ENCODE measurements at places on chromosomes 16 and 17. TPM values are rescaled to one million over a fixed set of nuclear protein-coding genes. Genes with fewer than 3 reads are reported as not detected.

FZD2 gene
- total RNA-seq, result 6.1 TPM

C1QTNF1 gene
- 9.4 TPM for total RNA-seq

HYDIN gene
- total RNA-seq, result 62.0 TPM

BAHCC1 gene
- total RNA-seq, result 42.2 TPM

DNA sequence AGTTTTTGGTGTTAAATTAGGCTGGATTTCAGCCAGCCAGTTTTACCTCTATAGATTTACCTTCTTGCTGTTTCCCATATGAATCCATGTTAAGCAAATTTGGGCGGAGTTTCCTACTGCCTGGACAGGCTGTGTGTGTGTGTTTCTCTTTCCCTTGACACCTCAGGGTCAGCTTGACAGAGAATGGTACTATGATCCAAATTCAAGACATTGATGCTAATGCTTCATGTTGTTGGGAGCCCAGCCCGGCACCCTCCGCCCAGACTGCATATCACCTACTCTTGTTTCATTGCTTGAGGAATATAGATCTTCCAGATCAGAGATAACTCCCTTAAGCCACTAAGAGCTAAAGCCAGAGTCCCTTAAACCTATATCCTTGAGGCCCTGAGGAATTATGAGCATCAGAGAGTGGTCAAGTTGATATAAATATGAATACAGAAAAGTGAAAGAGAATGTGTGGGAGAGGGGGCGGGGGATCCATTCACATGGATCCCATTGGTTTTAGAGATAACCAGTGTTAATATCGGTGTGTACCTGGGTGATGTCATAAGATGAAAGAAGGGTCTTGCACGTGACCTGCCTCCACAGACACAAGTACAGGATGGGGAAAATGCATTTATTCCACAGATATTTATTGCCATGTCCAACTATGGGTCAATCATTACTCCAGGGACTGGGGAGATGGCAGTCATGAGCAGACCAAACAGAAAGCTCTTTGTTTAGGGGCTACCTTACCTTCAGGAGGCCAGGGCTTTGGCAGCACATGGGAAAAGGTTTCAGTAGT, 69.7 kb downstream of the WIPI1 start:
- no peak overlapping the region for H3K4me3 ChIP-seq
- H3K4me1 ChIP-seq, result peaks cover 23% of the 10 kb centered on the region
- no peaks in the 10 kb centered on the region for H3K27me3 ChIP-seq
- H3K27ac ChIP-seq, result no peak overlapping the region

- peaks cover 3% of the 10 kb centered on the region for H3K4me1 ChIP-seq
- H3K36me3 ChIP-seq, result peaks cover 78% of the 10 kb centered on the region
- H3K4me3 ChIP-seq, result no peak overlapping the region
- no peaks in the 10 kb centered on the region for H3K27me3 ChIP-seq
- H3K27ac ChIP-seq, result no peak overlapping the region
Measured at GRCh38 chr17:63707151-63707550, 7.2 kb upstream of the LIMD2 start.
